ENCODE measurements at places on chromosomes 12 and 14.

- DNase-seq = peak; percentile 53
Observed at GRCh38 chr12:104480826-104481440, 24.2 kb downstream of the CHST11 start.

GRCh38 chr14:105377555-105378182 is 20.7 kb upstream of the TEX22 start:
- DNase-seq = no peak

DNA sequence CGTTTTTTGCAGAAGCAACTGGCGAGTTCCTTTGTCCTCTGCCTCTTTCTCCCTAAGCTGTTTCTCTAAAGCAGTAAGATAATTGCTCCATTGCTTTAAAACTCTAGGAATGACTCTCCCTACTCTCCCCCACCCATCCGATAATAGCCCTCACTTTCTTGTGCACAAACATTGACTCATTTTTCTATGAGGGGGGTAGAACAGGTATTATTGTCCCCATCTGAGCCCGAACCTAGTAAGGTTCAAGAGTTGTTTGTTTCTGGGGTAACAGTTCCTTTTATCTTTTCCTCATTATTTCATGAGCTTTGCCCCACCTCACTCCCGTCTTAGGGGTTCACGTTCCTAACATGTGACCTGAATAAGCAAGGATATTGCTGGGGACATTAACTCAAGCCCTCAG is 190.6 kb downstream of the EMP1 start:
- no peak for DNase-seq

DNA sequence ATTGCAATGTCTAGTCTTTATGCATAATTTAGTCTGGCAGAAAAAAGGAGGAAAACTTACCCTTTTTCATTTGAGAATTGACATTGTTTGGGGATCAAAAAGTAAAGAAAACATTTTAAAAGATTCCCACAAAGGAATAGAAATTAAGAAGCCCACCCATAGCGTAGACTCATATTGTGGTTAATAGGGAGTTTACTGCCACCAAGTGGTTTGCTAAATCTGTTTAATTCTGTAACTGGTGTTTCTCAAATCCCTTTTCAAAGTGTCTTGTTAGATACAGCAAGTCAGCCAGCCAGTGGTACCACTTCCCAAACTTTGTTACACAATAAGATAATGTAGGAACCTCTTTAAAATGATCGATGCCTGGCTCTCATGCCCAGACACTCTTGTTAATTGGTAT is 180.3 kb downstream of the IPO8 start:
- no peak for DNase-seq

GRCh38 chr12:2311020-2311778 is 258.4 kb downstream of the CACNA1C start:
- DNase-seq = no peak

DNA sequence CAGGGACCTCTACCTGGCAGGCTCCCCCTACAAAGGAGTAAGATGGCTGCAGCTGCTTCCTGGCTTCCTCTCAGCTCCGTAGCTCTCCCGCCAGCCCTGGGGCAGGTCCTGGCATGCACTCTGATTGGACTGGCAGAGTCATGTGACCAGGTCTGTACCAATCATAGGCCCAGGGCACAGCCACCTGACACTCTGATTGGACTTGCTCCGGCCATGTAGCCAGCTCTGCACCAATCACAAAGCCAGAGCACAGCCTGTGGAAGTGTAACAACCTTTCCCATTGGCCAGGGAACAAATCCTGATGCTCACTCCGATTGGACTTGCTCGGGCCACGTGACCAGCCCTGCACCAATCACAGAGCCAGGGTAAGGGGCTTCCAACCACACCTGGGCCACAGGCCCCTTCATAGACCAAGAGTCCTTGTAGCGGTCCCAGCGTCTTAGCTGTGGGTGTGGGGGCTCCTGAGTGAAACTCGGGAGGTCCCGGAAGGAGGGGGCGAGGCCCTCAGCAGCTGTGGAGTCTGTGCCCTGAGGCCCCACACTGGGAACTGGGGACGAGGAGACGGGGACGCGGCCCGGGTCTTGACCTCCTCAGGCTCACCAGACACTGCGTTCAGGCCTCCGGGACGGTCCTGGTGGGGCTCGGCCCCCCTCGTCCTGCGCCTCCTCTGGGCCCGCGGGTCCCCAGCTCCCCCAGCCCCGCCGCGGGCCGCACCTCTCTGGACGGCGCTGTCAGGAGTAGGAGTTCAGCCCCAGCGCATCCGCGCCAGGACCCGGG is 210.6 kb downstream of the ADGRD1 start:
- DNase-seq = no peak

DNA sequence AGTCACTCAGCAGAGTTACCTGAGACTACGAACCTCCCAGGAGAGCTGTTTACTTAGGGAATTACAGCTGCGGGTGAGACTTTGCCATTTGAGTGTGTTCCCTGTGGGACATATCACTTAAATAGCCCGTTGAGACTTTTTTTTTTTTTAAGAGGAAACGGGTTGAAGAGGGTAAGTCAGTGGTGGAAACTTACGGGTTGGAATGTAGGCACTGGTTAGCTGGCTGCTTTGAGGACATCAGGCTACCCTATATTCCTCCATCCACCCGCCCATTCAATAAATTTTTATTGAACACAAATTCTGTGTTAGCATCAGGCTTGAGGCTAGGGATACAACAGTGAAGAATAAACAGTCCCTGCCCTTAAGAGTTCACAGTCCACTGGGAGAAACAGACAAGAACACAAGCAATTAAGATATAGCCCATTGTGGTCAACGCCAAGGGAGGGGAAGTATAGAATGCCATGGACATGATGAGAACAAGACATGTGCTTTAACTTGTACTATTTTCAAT is 88.1 kb upstream of the CPSF6 start:
- no peak for DNase-seq

DNA sequence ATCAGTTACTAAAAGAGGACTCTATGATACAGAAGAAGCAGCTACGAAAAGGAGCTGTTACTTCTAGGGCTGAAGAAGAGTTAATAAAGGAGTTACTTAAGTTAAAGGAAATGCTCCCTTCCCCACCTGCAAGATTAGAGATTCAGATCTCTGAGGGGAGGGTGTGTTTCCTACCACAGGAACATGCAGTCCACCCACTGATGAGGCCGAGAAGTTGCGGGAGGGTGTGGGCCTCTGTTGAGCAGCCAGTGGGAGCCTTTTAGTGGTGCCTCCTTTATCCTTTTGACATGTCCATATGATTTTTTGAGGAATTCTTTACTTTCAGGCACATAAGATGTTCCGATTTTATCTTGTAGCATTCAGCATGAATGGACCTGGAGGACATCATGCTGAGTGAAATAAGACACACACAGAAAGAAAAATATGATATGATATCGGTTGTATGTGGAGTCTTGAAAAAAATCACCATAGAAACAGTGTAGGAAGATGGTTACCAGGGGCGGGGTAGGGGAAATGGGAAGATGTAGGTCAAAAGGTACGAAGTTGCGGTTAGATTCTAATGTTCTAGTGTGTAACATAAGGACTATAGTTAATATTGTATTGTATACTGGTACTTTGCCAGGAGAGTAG is 4.4 kb upstream of the M6PR start:
- no peak for DNase-seq

DNA sequence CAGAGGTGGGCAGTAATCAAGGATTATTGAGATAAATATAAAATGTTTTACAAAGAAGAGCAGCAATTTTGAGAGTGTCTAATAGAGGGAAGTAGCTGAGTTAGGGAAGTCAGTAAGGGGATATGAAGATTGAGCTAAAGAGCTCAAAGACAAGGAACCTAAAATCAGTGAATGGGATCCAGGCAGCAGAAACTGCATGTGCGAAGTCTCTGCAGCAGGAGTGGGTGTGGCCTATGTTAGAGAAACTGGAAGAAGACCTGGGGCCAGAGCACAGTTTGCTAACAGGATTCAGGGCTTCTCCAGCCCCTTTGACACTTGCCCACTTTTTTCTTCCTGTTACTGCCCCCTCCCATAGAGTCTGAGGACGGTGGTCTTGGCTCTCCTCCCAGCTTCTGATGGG is 36.3 kb upstream of the PLXNC1 start:
- no peak for DNase-seq

DNA sequence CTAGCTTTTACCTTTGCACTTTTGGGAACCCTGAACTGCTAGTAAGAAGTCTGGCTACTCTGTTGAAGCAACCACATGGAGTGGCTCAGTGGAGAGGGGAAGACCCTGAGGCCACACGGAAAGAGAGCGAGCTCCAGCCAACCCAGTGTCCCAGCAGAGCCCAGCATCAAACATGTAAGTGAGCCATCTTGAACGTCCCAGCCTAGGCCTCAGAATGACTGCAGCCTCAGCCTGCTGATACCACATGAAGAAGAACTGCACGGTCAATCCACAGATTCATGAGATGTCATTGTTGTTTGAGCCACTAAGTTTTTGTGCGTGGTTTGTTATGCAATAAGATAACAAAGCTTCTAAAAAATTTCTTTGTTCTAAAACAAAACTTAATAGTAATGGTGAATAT is 40.2 kb downstream of the TFCP2 start:
- no peak for DNase-seq

DNA sequence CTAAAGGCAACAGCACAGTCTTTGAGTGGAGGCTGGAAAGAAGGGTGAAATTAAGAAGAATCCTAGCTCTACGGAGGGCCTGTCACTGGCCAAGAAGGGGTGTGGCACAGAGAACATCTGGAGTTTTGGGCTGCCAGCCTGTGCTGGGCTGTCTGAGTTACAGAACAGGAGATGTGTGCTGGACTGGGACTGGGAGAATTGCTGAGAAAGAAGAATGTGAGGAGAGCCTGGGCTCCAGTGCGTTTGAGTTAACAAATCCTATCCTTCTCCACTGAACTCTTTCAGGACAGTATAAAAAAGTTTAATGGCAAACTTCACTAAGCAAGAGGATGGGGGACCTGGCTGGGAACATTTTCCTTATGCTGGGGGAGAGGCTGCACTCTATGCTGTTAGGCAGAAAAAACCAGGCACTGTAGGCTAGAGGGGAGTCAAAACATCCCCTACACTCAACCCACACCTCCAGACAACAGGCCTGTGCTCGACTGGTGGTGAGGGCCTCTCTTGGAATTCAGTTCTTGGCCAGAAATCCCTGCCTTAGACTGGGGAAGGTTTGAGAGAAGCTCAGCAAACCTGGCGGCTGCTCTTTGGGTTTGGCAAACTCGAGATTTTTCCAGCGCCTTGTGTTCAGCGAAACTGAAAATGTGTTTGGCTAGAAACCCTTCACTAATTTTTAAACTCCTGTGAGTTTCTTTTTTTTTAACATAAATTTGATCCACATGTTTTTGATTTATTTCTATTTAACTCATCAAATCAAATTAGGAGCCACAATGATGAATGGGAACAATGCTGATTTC is 217.3 kb downstream of the MON2 start:
- no peak for DNase-seq

DNA sequence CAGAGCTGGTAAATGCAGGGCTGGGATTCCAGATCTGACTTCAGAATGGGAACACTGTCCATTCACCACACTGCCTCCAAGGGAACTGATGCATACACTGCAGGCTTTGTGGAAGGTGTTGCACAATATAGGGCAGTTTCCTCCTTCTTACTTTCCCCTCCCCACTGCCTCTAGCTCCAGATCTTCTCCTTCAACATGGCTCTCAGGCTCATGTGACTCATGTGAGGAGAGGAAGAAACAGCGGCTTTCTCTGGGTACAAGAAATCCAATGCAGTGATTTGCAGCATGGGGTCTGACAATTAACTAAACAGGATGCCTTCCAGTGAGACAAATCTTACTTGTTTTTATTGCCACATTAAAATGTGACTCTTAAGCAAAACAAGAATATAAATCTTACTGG is 447.6 kb upstream of the CCDC196 start:
- DNase-seq = no peak

DNA sequence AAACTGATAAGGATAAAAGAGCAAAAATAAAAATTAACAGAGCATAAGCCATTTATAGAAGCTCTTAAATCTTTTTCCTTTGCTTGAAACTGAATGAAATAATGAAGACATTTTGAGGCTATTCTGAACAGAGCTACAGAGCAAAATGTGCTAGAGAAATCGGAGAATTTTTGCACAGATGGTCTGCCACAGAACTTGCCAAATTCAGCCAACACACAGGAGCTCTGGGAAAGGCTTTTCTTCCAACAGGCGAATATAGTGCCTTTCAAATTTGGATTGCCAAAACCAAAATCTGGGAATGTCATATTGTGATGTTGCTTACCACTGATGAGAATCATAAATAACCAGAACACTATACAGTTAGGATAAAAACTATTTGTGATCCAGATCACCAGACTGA is 406.3 kb downstream of the RPL10L start:
- no peak for DNase-seq

DNA sequence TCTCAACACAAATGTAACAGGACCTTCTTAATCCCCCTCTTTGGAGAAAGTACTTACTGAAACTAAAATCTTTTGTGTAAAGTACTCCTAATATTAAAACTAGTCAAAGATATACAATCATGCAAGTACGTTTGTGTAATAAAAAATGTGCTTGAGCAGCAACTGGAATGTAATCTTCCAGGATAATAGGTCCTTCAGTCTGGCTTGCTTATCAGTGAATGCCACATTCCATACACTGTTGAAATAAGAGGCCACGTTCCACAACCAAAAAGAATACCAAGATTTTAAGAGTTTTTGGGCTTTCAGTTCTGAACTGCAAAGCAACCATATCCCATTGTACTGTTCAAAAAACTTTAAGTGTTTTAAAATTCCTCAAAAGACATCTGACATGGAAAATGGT is 26.2 kb upstream of the GRIN2B start:
- no peak for DNase-seq

All from H54 (cell line).